ENCODE measurements at places on chromosomes 13 and 19.

DNA sequence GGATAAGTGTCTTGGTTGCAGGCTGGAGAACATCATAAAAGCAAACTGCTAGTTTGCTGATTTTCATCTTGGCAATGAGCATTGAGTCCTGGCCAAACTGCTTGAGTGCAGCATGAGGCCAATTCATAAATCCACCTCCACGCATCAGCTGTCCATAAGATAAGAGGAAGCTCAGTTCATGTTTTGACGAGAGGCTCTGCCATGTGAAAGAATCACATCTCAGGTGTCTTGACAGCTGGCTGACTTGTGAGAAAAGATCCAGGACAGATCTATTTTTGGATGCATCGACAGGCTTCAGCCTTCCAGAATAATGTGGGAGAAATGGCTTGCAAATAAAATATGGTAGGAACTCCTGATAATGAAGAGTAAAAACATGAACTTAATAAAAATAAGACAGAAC is 5.4 kb upstream of the ZNF682 start:
- no peak for DNase-seq

DNA sequence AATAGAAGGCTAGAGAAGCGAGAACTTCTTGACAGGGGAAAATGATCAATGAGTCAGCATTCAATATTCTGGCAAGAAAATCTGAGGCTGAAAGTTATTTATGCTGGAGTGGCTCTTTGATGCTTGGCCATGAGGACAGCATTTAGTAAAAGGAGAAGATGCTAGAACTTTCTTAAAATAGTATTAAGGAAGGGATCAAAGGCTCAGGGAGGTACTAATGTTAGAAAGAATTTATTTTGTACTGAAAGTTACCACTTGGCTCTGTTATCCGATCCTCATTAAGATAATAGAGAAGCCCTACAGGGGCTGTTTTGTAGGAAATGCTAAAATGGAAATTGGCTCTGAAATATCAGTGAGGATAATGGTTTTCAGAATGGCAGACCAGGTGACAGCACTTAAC is 1774.6 kb upstream of the PCDH20 start:
- DNase-seq = no peak

DNA sequence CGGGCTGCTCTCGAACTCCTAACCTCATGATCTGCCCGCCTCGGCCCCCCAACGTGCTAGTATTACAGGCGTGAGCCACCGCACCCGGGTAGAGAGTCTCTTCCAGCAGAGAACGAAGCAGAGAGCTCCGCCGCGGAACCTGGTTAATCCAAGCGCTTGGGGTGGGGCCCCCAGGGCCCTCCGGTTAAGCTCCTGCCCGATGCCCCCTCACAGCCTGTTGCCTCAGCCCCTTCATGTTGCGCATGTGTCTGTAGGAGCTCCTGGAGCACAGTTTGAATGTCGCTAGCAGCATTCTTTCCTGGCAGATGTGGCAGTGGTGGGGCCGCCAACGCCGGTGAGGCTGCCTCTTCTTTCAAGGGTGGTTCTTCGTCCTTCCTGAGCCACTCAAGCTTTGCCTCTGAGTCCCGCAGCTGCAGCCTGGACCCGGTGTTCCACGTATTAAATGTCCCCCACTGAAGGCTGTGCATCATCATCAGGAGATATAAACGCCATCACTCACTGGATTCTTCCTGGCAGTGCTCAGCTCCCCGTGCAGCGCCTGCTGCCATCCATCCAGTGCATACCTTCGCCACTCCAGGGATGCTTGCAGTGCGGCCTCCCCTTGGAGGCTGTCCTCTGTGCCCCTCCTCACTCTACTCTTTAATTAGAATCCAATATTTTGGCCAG is 1919.3 kb downstream of the PCDH9 start:
- no peak for DNase-seq

DNA sequence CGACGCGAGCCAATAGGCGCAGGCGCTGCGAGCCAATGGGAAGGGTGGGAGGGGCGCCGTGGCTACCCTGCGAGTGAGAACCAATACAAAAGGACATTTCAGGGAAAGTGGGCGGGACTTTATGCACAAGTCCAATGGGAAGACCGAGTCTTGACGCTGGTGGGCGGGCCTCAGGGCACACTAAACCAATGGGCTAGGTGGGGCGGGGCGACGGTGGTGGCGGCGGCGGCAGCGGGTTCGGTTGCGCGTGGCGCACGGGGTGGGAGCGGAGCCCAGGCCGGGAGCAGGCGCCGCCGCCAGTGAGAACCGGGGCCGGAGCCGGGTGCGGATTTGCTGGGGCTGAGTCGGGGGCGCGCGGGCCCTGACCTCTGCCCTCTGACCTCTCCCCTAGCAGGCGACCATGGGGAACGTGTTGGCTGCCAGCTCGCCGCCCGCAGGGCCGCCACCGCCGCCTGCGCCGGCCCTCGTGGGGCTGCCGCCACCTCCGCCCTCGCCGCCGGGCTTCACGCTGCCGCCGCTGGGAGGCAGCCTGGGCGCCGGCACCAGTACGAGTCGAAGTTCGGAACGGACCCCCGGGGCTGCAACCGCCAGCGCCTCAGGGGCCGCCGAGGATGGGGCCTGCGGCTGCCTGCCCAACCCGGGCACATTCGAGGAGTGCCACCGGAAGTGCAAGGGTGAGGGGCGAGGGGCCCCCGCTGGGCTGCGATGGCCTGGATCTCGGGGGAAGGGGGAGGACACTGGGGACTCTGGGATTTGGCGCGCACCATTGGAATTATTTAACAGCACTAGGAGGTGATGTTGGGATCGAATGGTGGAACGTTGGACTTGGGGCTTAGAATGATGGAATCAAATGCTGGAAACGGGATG is at the start of gene TOMM40:
TOMM40 (plus strand) TSS at position 239 of the 867 bp plus-strand sequence; CDS start at position 401, 162 bp downstream.
- no peak for DNase-seq

DNA sequence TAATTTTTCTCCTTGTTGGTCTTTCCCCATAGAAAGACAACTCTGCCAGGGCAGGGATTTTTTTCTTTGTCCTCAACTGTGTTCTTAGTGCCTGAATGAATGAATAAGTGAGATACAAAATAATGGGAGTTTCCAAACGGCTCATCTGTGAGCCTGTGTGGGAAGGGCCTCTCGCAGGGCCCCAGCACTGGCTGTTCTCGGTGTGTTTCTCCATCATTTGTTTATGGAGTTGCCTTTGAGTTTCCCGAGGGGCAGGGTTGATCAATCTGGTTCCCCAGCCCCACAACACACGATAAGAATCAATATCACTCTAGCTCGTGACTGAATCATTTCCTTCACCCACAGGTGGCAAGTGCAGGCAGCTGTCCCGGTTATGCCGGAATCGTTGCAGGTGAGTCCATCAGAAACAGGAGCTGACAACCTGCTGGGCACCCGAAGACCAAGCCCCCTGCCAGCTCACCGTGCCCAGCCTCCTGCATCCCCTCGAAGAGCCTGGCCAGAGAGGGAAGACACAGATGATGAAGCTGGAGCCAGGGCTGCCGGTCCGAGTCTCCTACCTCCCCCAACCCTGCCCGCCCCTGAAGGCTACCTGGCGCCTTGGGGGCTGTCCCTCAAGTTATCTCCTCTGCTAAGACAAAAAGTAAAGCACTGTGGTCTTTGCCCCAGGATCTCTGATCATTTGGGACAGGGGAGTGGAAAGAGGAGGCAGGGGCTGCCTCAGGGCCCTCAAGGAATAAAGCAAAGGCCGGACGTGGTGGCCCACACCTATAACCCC is 14.9 kb downstream of the FXYD5 start:
- DNase-seq = no peak

- DNase-seq = no peak
These were observed 870.8 kb upstream of the SPRY2 start for GRCh38 chr13:81211713-81212112.

- no peak for DNase-seq
These were observed 7.8 kb downstream of the MAG start for GRCh38 chr19:35299523-35300338.

- DNase-seq = no peak
These were observed 810.4 kb upstream of the SLC10A2 start for GRCh38 chr13:103876571-103876970.

- peak; percentile 13 for DNase-seq
These were observed 225.9 kb downstream of the OLFM4 start for GRCh38 chr13:53254500-53254899.

DNA sequence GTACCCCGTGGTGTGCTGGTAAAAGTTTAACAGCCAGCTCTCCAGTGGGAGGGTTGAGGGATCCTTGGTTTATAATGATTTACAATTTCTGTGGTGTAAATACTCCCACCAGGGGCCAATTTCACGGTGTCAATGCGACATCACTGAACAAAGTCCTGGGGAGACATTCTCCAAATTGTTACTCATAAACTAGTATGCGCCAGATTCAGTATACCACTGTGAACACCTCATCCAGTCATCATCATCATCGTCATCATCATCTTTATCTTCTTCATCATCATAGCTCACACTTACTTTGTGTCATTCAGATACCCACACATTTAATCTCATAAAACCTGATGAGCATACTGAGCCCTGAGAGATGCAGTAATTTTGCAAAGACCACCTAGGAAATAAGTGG is 17.2 kb upstream of the TNFSF14 start:
- DNase-seq = no peak

- DNase-seq = no peak
These were observed 903 bp downstream of the PIN1 start for GRCh38 chr19:9836021-9836420.

- DNase-seq = peak; percentile 59
These were observed at the start of gene SCN1B for GRCh38 chr19:35030257-35031071. SCN1B (plus strand) TSS chr19:35030470; CDS start chr19:35030821, 351 bp downstream.

DNA sequence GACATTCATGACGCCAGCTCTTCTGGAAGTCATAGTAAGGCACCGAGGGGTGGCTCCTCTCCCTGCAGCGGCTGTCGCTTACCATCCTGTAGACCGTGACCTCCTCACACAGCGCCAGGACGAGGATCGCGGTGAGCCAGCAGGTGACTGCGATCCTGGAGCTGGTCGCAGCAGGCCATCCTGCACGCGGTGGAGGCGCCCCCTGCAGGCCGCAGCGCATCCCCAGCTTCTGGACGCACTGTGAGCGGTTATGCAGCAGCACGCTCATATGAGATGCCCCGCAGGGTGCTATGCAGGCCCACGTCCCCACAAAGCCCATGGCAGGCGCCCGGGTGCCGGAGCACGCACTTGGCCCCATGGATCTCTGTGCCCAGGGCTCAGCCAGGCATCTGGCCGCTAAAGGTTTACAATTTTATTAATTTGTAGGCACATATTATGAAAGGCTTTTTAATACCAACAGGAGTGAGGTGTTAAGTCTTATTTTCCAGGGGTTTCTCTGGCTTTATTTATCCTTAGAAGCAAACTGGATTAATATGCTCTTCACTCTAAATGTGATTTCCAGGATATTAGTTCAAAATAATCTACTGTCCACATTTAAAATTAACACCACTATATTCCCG is 35.6 kb upstream of the PSPC1 start:
- DNase-seq = no peak

DNA sequence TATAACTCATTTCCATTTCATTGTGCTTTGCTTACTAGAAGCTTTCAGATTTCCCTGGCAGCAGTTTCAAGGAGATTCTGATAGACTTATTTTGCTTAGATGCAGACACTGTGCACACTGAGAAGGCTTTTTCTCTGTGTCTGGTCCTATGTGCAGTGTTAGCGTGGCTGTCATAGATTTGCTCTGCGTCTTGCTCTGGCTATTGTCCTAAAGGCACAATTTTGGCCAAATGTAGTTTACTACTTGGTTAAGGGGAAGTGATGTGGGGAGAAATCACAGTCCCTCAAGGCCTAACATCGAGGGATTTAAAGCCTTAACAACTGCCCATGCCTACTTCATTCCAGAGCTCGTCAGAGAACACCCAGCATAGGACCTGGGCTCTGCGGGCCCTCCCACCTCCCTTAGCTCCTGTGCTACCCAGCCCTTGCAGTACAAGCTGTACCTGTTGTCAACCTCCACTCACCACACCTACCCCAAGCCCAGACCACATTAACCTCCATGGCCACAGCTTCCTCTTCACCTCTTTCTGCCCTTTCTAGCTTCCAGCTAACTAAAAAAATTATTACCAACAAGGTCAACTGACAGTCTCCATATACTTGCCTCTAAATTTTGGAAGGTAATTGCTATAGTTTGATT is 38.9 kb upstream of the KATNAL1 start:
- no peak for DNase-seq

- no peak for DNase-seq
These were observed 161.6 kb downstream of the LMO7 start for GRCh38 chr13:75797719-75798118.

DNA sequence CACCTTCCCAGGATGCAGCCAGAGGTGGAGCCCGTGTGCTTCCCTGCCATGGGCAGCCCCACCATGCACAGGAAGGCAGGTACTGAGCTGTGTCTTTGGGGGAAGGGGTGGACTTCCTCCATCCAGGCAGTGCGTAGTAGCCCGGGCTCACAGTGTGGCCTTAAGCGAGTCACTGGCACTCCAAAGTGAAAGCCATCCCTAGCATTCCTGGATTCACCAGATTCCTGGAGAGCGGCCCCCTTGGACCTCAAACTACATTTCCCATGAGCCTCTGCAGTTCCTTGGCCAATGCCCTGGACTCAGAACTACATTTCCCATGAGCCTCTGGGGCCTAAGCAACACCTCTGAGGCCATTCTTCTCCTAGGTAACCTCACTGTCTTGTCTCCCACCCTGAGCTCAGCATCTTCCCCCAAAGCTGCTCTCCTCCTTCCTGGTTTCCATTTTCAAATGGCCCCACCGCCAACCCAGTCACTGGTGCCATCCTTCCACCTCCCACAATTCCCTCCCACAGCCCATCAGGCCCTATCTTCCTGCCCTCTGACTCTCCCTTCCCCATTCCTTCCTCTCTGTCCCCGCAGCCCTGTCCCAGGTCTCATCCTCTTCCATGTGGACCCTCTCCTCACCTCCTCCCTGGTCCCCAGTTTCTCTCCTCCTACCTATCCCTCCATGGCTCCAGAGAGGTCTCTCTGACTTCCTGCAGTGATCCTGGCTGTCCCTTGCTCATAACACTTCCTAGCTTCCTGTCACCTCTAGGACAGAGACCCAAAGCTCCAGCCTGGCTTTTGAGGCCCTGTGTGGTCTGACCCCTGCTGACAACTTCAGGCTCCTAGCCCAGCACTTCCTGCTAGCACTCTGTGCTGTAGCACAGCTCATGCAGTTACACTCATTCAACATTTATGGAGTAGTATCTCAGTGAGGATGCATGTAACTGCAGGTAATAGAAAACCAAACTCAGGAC is at the start of gene C19orf81:
C19orf81 (plus strand) TSS at position 13 of the 959 bp plus-strand sequence; CDS start at position 13, 0 bp downstream.
- DNase-seq = peak; percentile 58

DNA sequence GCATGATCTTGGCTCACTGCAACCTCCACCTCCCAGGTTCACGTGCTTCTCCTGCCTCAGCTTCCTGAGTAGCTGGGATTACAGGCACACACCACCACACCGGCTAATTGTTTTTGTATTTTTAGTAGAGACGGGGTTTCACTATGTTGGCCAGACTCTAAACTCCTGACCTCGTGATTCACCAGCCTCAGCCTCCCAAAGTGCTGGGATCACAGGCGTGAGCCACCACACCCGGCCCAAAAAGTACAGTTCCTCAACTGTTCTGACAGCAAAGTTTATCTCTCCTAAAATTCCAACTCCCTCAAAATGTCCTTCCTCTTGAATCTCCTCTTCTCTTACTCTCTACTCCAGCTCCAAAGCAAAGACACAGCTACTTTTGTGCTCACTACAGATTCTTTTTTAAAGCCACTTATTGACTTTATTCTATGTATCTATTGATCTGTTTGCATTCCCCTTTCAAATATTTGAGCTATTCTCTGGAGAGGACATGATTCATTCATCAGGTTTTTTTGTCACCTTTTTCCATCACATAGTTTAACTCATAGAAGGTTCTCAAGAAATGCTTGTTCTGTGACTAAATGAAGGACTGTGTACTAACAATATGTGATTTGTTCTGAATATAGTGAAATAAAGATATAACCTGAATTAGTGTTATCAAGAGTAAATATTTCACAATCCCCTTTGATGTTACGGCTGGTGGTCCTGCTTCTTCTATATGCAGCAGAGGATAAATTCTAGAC is 142.2 kb downstream of the TBC1D4 start:
- DNase-seq = no peak

All from Caki2 (cell line).